ENCODE measurements at places on chromosomes 4 and X. TPM values are rescaled to one million over a fixed set of nuclear protein-coding genes. Genes with fewer than 3 reads are reported as not detected.
A peak's percentile ranks its signal among the peaks of the same experiment; 100 is the strongest.

DNA sequence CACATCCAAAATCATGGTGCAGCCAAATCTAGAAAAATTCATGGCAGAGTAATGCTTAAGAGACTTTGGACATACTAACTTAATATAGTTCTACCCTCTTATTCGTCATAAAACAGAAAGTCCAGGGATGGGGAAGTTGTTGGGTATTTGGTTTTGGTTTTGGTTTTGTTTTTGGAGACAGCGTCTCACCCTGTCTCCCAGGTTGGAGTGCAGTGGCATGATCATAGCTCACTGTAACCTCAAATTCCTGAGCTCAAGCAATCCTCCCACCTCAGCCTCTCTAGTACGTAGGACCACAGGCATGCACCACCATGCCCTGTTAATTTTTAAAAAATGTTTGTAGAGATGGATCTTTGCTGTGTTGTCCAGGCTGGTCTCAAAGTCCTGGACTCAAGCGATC lies 271.8 kb upstream of the TENM3 start:
- DNase-seq, result no peak

GRCh38 chrX:134144231-134144630 lies 92.8 kb upstream of the CCDC160 start:
- DNase-seq, result no peak

- DNase-seq, result peak; percentile 42
Observed at GRCh38 chr4:24419181-24420034, 164.9 kb downstream of the DHX15 start.

- DNase-seq, result no peak
Observed at GRCh38 chr4:87669373-87669772, 19.3 kb downstream of the DMP1 start.

GRCh38 chr4:43339435-43339834 lies 446.9 kb downstream of the GRXCR1 start:
- no peak for DNase-seq

DNA sequence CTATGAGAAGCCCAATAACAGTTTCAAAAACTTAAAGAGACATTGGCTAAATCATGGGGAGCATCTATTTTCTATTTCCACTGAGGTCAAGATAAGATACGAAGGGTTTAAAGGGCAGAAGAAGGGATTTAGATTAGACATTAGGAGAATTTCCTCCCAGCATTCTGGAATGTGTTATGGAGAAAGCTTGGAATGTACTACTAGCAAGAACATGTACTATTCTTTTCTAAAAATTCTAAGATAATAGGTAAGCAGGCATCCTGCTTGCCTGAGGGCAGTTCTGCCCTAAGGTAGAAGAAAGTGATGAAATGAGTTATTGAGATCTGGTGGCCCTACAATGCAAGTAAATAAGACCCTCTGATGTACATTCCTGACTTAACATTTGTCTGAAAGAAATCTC lies 279.2 kb downstream of the NR3C2 start:
- no peak for DNase-seq

GRCh38 chr4:183434264-183434663 lies 10.2 kb upstream of the CDKN2AIP start:
- no peak for DNase-seq

DNA sequence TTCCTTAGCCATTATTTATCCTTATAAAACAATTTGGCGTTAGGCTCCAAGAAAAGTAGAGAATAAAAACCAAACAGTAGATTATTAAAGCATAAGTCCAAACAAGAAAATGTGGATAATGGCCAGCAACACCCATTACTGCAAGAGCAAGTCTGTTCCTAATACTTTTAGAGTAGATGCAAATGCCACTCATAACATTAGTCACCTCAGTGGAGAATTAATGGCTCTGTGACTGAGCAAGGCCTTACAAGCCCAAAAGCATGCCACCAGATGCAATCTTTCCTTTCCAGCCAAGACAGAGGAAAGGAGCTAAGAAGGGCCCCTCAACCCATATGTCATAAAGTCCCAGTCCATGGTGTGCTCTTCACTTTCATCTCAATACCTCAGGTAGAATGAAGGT lies 373.8 kb downstream of the OPHN1 start:
- no peak for DNase-seq

- peak; percentile 72 for DNase-seq
Observed at GRCh38 chr4:153084980-153085630, 119.1 kb upstream of the TRIM2 start.

DNA sequence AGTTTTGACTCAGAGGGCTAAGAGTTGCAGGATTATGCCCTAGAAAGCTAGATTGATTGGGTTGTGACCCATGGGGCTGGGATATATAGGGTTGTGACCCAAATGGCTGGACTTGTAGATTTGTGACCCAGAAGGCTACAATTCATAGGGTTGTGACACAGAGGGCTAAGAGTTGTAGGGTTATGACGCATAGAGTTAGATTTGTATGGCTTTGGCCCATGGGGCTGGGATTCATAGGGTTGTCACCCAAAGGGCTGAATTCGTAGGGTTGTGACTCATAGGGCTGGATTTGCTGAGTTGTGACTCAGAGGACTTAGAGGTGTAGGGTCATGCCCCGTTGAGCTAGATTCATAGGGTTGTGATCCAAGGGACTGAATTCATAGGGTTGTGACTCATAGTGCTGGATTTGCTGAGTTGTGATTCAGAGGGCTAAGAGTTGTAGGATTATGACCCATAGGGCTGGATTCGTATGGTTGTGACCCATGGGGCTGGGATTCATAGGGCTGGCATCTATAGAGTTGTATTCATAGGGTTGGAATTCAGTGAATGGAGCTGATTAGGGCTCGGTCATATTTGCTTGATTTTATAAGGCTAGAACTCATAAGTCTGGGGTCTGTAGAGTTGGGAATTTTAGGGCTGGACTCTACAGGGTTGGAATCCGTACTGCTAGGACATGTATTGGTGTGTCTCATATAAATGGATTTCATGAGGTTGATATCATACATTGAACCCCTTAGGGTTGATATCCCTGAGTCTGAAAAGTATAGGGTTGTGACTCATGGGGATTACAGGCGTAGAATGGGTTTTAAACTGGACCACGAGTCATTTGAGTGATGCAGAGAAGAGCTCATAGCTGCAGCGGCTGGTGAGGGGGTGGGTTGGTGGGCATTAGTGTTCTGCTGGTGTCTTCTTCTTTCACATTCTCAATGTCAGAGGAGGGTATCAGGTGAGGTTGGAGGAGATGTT lies 125.7 kb downstream of the CRLF2 start:
- no peak for DNase-seq

DNA sequence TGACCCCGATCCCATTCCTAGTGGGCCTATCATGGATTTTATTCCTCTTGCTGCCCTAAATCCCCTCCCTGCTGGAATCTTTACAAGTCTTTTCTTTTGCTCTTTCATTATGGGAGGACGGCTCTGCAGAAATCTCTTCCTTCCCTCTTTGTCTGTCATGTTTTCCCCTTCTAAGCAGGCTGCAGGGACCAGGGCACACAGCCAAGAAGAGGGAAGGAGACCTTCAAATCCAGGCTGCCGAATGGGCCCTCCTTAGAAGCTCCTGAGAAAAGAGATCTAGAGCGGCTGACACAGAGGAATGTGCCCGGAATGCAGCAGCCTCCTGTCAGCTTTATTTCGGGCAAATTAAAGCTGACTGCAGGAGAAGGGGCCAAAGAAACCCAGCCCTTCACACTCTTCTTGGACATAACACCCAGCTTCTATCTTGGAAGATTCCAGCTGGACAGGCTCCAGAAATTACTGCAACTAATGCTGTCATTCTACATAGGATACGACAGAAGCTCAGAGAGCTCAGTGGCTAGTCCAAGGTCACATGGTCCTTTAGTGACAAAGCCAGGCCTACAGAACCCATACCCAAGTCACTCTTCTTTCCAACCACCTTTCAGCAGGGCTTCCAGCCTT lies 187.8 kb upstream of the NHS start:
- DNase-seq, result no peak

- peak; percentile 66 for DNase-seq
Observed at GRCh38 chr4:183443655-183444213, 702 bp upstream of the CDKN2AIP start.

DNA sequence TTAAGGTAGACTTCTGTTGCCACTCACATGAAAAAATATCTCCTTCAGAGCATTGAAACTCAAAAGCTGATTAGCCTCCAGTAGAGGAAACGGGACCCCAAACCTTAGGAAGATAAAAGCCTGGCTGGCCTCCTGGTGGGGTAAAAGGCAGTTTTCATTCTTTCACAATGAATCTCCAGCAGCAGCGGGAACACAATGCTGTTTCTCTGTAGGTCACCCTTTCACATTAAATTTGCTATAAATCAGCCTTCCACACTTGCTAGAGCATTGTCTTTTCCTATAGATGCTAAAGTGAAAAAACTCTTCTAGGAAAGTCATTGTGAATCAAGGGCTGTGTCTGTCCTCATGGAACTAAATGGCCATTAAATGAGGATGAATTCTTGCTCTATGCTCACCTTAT lies 207.3 kb upstream of the MAGEB2 start:
- no peak for DNase-seq

DNA sequence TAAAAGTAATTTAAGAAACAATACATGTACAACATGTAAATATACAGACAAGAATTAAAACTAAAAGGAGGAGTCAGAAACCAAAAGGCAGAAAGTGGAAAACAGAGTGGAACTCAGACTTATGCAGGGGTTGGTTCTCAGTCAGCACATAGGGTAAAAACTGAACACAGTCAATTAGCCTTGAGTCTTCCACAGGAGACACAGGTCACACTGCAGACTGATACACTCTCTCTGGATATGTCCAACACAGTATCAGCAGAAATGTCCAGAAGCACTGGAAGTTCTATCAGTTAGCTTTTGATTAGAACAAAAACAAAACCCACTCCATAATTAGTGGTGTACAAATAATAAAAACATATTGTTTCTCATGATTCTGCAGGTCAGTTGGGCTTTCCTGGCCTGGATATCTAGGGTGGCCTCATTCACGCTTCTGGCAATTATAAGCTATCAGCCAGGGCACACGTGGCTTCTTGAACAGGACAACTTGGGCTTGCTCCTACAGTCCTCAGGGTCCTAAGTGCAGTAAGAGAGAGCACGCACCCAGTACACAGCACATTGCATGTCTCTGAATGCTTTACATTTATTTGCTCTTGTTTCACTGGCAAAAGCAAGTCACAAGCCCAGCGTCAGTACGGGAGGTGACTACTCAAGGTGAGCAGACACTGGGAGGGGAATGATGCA lies 21.6 kb downstream of the TEC start:
- DNase-seq, result no peak

DNA sequence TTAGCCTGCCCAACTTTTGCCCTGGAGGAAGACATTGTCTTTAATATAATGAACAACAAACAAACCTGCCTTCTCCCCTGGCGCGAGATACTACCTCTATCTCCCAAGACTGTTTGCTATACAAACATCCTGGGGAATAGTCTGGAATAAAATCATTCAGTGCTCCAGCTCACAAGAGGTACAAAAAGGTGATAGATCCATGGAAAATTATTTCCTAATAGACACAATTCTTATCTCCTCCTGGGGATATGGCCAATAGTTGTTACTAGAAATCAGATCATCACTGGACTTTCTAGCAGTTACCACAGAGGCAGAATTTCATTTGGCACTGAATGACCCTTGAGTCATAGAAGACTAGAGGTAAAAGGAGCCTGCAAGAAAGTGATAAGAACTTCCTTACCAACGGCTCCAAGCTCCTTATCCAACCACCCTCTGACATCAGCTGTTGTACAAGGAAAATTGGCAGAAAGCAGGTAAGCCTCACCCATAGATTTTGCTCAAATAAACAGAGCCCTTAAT lies 38.1 kb downstream of the MID1 start:
- no peak for DNase-seq

GRCh38 chr4:53651156-53651735 lies 60.0 kb upstream of the LNX1 start:
- DNase-seq, result no peak

DNA sequence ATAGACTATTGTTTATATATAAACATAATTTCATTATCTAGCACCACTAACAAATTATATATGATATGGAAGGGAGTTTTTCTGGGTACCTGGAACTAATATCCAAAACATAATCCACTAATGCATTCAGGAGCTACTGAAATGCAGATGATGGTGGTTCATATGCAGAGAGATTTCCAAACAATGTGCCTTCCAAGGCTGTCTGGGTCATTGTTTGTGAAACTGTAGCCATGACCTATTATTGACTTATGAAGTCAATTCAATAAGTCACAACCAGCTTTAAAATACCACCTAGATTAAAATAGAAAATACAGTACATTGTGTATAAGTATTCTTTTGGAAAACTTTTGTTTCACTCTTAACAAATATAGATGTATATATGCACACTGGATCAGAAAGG lies 237.0 kb upstream of the PRPS2 start:
- DNase-seq, result no peak

- no peak for DNase-seq
Observed at GRCh38 chr4:36758312-36759178, 477.1 kb downstream of the DTHD1 start.

DNA sequence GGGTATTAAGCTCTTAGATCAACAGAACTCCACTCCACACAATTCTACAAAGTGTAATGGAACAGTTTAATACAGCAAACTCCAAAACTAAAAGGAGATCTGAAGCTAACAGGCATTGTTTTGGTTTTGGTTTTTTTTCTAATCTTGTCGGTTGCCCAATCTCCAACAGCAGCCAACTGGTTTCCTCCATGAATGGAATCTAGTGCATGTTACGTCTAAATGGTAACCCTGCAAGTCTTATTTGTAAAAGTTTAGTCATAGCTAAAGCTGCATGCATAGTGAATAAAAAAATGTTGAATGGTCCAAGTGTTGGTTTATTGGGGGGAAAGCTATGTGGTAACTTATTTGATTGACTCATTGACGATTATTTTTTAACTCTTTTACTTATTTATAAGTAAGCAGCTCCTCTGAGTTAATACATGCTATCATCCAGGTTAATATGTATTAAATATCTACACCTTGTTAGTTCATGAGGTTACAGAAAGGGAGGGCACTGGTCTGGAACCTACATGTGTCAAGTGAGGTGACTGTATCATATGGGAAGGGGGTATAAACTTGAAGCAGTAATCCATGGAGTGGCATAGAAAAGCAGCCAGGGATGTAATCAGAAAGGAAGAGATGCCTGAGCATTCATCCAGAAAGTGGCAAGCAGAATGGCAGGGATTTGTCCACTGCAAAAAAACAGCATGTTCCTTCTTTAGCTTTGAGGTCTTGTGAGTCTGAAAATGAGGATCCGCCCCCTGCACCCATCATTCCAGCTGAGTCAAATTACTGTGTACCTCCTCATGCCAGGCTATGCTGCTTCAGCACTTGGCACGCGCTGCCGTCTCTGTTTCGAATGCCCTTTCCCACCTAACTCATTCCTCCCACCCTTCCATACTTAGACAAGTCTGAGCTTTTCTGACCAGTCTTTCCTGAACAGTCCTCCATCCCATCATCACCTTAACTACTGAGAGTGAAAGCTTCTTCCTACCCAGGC lies 81.7 kb downstream of the PDGFC start:
- DNase-seq, result no peak

- DNase-seq, result no peak
Observed at GRCh38 chr4:60885011-60885410, 315.1 kb upstream of the ADGRL3 start.

The CDS1 gene
- 0.12 TPM for polyA plus RNA-seq

The MSX1 gene
- not detected for polyA plus RNA-seq

The KCNIP4 gene
- polyA plus RNA-seq, result 0.26 TPM

The CRLF2 gene
- polyA plus RNA-seq, result not detected

The TBC1D25 gene
- 18.6 TPM for polyA plus RNA-seq

The GPM6B gene
- polyA plus RNA-seq, result 0.39 TPM

The PPEF2 gene
- polyA plus RNA-seq, result not detected

The CC2D2A gene
- polyA plus RNA-seq, result 0.20 TPM
